ENCODE measurements at places on chromosomes 13 and 19. TPM values are rescaled to one million over a fixed set of nuclear protein-coding genes. Genes with fewer than 3 reads are reported as not detected.

The MAP4K1 gene
- total RNA-seq, result 12.1 TPM

The KDELR1 gene
- total RNA-seq, result 138 TPM

The ACER1 gene
- total RNA-seq, result not detected

The OR7D2 gene
- total RNA-seq, result 0.52 TPM

The ENOX1 gene
- 0.69 TPM for total RNA-seq

The C1QTNF9 gene
- not detected for total RNA-seq

The RFPL4A gene
- total RNA-seq, result not detected

DNA sequence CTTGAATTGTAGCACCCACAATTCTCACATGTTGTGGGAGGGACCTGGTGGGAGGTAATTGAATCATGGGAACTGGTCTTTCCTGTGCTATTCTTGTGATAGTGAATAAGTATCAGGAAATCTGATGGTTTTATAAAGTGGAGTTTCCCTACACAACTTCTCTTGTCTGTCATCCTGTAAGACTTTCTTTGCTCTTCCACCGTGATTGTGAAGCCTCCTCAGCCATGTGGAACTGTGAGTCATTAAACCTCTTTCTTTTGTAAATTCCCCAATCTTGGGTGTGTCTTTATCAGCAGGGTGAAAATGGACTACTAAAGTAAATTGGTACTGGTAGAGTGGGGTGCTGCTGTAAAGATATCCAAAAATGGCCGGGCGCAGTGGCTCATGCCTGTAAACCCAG, 215.6 kb downstream of the LIG4 start:
- DNase-seq, result no peak

DNA sequence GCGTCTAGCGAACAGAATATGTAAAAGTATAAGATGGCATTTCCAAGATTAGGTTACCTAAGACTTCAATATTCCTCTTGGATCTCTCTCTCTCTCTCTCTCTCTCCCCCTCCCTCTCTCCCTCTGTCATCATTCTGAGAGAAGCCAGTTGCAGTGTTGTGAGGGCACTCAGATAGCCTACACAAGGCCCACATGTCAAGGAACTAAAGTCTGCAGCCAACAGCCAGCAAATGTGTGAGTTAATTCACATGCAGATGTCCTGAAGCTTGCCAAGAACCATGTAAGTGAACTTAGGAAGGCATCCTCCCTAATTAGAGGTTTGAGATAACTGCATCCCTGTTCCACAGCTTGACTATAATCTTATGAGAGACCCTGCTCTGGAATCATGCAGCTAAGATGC, 822.9 kb upstream of the PRR20A start:
- no peak for DNase-seq

DNA sequence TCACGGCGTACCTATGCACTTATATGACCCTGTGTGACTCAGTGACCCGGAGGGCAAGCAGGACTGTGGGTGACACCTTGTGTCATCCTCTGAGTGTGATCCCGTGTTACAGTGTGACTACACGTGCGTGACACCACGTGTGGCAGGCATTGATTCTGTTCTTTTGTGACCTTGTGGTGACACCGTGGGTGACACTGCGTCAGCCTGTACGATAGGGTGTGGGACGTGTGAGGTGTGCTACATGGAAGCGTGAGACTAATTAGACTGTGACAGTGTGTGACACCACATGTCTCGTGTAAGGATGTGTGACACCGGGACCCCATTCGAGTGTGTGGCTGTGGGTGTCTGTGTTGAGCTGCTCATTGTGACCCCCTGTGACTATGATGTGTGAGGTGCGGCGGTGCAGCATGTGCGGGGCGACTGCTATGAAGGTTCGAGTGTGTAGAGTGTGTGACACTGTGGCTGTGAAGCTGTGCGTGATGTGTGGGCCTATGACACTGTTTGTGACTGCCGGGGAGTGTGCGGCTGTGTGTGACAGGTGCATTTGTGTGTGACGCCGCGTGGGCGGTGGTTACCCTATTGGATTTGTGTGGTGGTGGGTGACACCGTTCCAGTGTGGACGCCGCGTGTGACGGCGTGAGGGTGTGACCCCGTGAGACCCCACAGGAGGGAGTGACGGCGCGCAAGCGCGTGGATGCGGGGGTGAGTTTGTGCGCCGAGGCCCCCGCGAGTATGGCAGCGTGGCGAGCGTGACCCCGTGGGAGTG, 399 bp upstream of the SPTBN4 start:
- DNase-seq, result peak; percentile 82

DNA sequence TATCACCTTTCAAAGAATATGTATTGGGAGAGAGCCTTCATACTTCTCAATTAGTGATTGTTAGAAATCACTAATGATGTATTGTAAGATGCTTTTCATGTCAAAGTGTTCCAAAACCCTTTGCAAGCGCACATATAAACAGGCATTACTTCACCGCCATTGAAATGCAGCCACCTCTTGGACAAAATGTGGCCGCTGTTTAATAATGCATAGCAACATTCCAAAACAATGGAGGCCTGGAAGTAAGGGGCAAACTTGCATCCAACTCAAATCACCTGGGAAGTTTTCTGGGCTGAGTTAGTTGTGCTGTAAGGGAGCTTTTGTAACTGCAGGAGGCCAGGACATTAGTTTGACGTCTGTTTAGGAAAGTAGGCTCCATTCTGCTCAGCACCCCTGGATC, 438.1 kb downstream of the FGF9 start:
- DNase-seq, result no peak

- no peak for DNase-seq
These were observed 216.9 kb downstream of the DNAJC15 start for GRCh38 chr13:43240278-43240677.

DNA sequence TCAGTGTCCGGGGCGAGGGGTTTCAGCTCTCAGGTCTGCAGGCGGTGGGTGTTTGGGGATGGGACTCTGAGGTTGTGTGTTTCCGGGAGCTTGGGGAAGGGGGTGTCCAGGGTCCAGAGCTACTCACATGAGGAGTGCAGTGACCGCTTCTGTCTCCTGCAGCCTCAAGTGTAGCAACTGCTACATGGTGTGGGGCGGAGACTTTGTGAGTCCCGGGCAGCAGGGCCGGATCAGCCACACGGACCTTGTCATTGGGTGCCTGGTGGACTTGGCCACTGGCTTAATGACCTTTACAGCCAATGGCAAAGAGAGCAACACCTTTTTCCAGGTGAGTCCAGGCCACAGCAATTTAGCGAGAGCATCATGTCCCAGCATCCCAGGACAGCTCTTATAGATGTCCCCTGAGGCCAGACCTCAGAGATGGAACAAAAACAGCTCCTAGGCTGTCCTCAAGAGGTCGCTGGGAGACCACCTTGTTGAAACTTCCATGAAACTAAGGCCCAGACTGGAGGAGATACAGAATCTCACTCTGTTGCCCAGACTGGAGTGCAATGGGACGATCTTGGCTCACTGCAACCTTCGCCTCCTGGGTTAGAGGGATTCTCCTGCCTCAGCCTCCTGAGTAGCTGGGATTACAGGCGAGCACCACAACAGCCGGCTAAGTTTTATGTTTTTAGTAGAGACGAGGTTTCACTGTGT, 44.9 kb downstream of the RYR1 start:
- no peak for DNase-seq

DNA sequence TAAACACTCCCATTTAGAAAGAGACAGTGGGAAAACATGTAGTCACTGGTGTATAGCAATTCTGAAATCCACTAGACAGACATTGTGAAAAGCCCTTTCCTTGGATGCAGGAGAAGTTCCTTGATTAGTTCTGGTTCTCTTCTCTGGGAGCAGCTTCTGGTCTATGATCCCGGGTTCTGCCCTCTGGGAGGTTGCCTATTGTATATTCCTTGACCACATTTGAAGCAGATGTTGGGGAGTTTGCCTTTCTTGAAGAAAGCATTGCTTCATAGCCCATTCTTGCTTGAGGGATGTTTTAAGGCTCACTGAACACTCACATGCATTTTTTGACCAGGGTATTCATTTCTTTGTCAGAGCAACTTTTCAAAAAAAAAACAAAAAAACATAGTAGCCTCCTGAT, 211.9 kb downstream of the NDFIP2 start:
- DNase-seq, result no peak

DNA sequence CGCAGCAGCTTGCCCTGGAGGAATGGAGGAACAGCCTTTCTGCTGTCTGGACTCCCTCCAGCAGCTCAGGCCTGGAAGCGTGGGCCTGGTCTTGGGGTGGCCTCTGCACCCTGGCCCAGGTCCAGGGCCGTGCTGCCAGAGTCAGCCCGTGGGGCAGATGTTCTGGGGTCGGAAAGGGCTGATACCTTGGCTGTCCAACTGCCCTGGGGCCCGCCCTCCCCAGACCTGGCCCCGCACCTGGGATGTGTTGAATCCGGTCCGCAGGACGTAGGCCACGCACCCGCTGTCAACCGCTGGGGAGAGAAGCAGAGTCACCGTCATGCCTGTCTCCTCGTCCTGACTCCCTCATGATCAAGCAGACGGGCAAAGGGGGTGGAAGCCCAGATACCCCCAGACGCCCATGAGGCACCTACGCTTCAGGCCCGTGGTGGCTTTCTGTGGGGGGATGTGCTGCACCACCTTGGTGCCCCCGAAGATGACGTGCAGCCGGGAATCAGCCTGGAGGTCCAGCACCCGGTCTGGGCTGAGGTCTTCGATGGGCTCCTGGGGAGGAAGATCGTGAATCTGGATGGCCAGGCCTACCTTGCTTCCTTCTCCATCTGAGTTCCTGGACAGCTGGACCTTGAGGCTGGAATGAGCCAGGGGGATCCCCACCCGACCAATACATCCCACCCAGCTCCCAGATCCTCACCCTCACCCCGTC, 7.7 kb downstream of the ATP13A1 start:
- no peak for DNase-seq

GRCh38 chr13:26538363-26539317, 18.8 kb upstream of the WASF3 start:
- no peak for DNase-seq

DNA sequence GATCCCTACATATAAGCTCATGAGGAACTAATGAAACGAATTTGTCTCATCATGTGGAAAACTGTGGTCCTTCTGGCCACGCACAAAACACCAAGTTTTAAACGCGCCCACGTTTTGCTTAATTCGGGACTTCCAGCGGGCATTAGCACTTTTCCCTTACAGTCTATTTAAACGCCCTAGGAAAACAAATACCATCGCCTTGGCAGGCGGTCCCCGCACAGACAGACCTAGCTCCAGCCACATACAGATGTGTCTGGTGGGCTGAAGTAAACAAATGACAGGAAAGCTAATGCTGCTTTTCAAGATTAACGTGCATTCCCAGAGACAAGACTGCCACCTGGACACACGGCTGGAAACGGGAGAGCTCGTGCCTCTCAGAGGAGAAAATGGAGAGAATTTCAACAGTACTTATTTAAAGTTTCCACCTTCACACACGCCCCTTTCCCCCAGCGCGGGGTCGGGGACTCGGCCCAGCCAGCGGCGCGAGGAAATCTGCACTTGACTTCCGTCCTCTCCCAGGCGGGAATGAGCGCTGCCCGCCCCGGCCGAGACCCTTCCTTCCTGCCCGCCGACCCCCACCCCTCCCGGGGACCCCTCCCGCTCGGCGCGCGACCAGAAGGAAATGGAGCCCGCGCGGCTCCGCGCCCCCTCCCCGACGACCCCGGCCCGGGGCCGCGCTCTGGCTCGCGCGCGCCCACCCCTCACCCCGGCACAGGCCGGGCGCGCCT, 931 bp downstream of the USP12 start:
- peak; percentile 78 for DNase-seq

GRCh38 chr19:6925801-6926751, 38.7 kb downstream of the ADGRE1 start:
- DNase-seq, result no peak

- peak; percentile 15 for DNase-seq
These were observed 93.3 kb upstream of the ZNF98 start for GRCh38 chr19:22515435-22515834.

GRCh38 chr13:105598529-105598928, 936.9 kb downstream of the EFNB2 start:
- no peak for DNase-seq

DNA sequence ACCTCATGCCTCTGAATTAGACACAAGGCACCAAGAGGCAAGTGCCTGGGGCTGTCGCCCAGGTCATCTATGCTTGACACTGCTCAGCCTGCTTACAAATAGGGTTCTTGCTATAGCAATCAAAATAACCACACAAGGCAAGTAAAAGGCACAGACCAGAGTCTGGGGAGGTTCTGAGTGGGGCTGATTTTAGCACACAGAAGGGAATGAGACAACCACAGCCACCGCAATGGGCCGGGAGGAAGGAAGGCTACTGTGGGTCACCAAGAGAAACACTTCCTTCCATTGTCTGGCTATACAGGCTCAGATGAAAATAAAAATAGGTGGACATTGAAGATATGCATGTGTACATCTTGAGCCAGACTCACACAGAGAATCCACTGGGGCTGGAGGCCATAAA, 159.1 kb downstream of the DLEU7 start:
- no peak for DNase-seq

DNA sequence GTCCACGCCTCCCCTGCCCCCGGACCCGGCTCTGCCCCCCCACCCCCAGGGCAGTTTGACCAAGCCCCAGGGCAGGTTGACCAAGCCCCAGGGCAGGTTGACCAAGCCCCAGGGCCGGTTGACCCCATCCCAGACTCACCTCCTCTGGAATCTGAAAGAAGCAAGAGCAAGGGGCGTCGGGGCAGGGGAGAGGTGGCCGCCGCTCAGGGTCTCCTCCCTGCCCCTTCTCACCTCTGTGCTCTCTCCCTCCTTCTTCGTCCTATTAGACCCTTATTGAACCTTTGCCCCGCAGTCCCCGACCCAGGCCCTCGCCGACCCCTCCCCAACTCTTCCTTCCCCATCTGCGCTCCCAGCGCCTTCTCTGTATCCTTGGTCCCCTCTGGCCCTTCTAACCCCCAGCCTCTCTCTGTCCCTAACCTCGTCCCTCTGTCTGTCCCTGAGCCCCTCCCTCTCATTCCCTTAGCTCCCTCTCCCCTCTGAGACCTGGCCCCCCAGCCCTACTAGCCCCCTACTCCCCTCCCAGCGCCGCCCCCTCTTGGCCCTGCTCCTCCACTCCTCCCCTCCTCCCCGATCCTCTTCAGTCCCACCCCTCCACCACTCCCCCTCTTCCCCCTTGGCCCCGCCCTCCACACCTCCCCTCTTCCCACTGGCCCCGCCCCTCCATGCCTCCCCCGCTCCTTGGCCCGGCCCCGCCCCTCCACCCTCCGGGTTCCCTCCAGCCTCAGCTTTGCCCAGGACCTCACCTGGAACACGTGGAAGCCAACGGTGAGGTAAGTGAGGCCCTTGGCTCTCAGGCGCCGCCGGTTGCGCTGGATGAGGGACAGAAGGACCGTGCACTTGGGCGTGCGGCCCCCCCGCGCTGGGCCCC, 7.6 kb downstream of the CAPN12 start:
- peak; percentile 91 for DNase-seq

DNA sequence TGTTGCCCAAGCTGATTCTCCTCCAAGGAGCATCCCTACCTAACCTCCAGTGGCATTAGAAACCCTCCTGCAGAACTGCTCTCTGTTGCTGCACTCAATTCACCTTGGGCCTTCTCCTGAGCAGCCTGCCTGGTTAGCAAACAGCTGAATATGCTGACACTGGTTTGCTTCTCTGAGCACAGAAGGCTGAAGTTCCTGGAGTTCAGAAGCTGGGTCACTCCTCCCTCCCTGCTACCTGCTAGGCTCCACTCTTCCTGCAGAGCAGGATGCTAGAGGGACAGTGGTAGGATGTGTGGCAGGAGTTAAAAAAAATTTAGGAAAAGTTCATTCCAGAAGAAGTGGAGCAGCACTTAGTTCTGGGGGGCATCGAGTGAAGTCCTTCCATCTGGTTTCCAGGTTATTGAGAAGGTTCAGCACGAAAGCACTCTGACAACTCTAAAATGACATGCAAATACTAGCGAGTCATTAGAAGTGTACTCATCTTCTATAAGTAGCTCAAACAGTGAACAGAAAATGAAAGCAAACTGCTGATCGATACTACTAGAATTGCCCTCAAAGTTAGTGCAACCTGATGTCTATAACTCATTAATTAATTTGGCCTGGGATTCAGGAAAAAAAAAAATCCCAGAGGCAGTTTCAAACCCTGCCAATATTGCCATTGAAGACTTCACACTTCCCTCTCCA, 293.7 kb downstream of the POU4F1 start:
- no peak for DNase-seq
